ENCODE measurements at places on chromosomes 6 and 20.

DNA sequence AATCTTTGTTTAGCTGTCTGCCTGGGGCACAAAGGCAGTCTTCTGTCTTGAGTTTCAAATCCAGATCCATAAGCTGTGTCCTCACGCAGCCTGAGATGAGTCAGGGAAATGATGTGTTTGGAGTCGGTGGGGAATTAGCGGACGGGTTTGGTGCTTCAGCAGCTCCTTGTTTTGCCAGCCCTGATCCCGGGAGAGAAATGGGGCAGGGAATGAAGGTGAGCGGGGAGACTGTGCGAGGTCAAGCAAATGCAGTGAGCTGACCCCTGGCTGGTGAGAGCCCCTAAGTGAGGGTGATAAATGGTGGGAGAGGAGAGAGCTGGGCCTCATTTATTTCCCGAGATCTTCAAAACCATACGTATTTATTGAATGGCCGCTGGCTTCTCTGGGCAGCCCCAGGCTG lies 21.6 kb downstream of the DUSP22 start:
- DNase-seq: no peak

DNA sequence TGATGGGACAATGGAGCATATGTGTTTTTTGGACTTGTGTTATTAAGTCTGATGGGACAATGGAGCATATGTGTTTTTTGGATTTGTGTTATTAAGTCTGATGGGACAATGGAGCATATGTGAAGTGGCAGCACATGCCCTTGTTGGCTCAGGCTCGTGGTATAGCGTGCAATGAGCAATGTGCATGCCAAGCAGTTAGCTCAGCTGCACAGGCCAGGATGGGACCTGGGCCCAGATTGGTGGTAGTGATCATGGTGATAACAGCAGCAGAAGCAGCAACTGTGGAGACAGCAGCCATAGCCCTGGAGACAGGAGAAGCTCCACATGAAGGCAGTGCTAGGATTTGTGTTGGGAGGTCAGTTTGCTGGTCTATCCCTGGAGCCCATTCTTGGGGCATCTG lies 61.1 kb downstream of the IL20RA start:
- no peak for DNase-seq

DNA sequence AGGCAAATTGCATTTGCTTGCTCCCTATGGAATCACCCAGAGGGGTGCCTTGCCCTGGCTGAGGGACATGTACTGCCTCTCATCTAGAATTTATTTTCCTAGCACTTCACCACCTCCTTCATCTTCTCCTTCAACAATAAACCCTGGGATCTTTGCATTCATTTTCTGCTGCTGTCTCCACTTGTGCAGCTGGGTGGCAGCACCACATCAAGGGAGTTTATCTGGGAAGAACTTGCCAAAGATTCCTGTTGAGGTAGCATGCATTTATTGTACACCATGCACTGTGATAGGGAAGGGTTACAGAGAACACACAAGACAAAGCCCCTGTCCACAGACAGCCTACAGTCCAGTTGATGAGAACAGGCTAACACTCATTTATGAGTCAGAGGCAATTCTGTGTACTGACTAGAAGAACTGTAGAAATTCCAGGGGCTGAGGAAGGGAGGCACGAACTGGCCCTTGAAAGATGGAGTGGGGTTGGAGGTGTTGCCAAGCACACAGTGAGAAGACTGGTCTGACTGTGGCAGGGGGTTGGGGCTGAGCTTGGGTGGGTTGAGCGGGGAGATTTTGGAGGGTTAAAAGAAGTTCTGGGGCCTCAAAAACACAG lies 17.5 kb downstream of the C20orf173 start:
- DNase-seq: peak; percentile 44

GRCh38 chr20:48147311-48147710 lies 362.0 kb upstream of the SULF2 start:
- no peak for DNase-seq

DNA sequence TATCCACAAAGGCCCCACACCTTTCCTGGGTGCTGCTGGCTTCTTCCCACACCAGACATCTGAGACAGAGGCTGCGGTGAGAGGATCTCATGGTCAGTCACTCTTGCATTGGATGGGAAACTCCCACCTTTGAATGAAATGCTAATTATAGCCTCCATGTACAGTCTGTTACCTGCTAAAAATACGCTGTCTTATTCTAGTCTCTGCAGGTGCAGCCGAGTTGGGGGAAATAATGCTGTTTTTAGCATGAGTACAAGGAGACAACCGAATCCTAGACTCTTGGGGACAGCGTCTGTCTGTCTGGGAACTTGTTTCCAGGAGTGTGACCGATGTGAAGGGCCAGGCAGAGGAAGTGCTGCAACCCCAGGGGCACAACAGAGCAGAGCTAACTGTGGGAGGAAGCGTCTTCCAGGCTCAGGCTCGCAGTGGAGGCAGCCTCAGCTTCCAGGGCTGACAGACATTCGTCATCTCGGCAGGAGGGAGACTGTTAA lies 286.2 kb downstream of the PREX1 start:
- DNase-seq: no peak

GRCh38 chr6:158531970-158532369 lies 27.9 kb upstream of the TMEM181 start:
- DNase-seq: no peak

DNA sequence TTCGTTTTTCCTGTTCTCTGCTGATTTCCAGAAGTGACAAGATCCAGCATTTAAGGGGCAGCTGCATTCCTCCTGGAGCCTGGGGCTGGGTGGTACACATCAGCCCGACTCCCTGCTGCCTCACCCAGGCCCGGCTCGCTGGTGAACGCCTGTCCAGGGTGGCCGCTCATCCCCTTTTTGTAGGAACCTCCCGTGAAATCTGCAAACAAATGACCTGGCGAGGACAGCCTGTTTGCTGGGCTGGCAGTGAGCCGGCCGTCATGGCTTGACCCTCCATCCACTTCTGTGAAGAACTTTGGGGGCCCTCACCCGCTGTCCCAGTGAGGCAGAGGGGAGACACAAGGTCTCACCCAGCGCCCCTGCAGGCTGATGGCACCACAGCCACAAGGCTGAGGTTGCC lies 39.0 kb downstream of the PYGB start:
- no peak for DNase-seq

- no peak for DNase-seq
Observed at GRCh38 chr6:20426177-20427082, 24.8 kb downstream of the E2F3 start.

GRCh38 chr6:142773324-142773723 lies 171.7 kb downstream of the HIVEP2 start:
- no peak for DNase-seq

DNA sequence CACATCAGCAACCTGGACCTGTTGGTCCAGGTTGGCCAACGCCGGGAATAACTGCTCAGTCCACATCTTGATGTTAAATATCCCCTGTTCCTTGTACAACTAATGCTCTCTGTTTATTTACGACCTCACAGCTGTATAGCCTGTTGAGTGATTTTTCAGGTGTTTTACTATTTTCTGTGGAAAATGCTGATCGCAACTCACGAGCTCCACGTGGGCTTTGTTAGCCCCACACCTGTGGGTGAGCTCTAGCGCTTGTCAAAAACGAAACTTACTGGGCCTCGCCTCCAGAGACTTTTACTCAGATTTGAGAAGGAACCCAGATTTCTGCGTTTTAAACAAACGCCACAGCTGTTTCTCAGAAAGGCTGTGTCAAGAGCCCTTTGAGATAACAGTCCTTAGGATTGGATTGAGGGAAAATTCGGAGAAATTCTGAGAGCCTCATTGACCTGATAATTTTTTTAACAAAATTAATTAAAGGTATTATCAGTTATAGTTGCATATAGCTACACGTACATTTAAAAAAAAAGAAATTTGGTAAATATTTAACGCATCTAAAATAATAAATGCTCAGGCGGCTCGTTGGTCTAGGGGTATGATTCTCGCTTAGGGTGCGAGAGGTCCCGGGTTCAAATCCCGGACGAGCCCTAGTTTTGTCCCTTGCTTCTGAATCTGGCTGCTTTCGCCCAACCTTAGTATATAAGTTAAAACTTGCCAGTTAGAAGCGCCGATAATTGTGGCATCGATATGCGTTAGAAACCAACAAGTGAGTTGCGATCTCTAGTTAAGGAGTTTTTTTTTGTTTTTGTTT lies 16.7 kb downstream of the HMGN4 start:
- DNase-seq: peak; percentile 92

DNA sequence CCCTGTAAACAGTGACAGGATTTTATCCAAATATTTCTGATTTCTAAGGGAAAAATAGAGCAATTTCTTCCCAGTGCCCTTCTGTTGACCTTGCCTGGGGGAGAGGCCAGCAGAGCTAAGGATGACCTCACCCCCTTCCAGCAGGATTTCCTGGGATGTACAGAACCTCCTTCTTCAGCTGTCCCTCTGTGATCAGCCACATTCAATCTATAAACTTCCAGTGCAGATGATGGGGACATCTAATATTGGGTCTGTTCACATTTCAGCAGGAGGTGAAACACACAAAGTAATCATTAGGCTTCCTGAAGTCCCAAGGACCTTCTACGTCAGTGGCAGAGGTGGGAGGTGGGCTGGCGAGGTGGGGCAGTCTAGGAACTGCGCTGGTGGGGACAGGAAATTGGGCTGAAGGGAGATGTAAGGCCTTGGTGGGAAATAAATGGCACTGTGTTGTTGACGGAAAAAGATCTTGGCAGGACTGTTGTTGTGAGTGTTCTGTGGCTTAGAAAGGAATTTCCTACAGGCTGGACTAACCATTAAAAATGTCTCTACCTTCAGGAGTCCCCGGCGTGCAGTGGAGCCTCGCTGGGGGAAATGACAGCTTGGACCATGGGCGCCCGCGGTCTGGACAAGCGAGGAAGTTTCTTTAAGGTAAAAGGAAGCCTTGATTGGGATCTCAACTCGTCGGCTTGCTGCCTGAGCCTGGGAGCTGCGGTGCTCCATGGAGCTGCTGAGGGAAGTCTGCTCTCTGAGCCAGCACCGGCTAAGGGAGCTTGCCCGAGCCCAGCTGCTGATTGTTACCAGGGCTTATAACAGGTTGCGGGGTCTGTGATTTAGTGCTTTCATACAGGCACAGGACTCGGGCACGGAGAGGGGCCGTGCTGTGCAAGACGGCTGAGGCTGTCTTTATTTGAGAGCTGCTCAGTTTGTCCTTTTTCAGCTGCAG lies 127.9 kb upstream of the NAA20 start:
- DNase-seq: no peak

DNA sequence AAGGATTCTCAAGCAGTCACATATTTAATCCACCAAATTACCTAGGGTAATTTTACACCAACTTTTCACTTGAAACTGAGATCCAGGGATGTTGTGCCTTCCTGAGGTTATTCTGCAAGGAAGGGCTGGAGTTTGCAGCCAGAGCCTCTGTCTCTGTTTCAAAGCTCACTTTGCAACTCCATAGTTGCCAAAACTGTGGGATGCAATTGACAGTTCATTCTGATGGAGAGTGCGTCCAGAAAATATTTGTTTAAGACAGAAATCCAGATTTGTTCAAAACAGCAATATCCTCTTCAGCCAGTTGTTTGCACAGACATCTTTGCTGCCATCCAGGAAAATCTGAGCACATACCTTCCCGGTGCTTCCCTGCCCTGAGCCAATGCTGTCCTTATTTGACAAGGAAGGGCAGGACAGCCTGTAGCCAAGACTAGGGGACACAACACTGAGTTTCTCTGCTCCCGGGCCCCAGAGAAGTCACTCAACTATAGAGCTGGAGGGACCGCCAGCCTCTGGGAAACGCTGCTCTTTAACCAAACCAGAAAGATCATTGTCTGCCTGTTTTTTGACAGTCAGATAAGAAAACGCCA lies 297.4 kb downstream of the HIVEP2 start:
- DNase-seq: no peak

- peak; percentile 86 for DNase-seq
Observed at GRCh38 chr20:51631011-51631950, 88.8 kb upstream of the NFATC2 start.

GRCh38 chr20:16732506-16733152 lies 2.8 kb downstream of the SNRPB2 start:
- peak; percentile 73 for DNase-seq

- DNase-seq: no peak
Observed at GRCh38 chr6:39907871-39908575, 26.2 kb downstream of the MOCS1 start.

DNA sequence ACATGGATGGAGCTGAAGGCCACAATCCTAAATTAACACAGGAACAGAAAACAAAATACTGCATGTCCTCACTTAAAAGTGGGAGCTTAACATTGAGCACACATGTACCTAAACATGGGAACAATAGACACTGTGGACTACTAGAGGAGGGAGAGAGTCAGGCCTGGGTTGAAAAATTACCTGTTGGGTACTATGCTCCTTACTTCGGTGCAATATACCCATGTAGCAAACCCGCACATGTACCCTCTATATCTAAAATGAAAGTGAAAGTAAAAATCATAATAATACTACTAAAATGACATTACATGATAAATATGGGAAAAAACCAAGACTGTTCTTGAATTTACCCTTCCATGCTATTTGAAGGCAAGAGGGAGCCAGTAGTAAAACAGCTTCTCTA lies 1273.8 kb upstream of the ADGRB3 start:
- DNase-seq: no peak

DNA sequence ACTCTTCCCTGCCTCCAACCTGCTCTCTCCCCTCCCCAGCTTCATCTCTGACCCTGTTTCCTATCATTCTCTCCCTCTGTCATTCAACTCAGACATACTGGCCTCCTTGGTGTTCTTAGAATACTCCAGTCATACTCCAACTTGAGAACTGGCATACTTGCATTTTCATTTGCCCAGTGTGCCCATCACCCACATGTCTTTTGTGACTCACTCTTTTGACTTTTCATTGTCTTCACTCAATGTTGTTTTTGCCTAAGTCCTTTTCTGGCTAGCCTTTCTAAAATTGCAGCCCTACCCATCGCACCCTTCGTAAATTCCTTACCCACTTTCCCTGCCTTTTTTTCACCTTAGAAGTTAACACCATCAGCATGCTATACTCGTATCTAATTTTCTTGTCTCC lies 77.0 kb upstream of the CD2AP start:
- DNase-seq: no peak

DNA sequence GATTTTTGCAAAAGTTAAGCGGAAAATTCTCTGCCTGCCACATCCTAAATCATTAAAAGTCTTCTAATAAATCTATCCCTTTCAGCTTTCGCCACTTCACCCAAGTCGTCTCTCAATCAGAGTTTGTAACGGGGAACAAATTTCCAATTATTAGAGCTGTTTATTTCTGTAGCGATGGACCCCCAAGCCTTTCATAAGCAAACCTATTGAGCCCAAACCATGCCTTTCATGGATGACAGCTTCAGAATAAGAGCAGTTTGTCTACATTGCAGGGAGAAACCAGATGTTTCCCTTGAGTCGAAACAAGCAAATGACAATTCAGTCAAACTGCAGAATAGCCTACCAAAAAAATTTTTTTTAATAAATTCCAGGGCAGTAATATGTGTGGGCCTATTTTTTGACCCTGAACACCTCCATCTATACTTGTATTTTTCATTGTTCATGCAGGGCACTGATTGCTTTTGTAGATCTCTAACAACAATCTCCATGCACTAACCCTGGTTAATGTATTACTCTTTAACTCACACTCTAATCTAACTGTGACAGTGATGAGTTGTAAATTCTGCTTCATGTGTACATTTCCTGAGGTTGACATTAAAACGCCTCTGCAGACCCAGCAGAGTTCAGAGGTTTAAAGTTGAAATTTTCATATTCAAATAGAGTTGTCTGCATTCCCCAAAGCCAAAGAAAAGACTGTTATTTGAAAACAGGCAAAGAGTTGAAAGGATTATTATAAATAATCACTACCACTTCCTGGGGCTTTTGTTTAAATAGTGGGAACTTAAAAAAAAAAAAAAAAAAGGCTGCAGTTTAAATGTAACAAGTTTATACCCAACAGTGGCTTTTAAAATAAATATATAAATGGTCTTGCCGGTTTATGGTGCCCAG lies 64.5 kb downstream of the ATP9A start:
- DNase-seq: no peak

Data from KBM-7 (cell line).